ENCODE measurements at places on chromosomes 4 and X.

DNA sequence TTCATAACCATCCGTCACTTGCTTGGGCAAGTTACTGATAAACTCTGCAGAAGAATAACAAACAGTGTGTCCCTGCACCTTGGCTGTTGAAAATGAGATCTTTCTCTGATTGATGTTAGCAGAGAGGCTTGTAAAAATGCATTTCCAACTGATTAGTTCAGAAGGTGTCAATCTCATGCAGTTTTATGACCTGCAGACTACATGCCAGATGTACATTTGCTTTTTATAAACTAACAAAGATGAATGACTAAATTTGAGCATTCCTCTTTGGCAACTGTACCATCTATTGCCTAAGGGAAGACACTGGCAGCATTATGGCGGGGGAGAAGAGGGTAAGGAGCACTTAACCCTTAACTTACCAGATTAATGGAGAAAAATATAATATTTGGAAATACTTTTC lies 192.8 kb downstream of the DCTD start:
- no peak for DNase-seq

DNA sequence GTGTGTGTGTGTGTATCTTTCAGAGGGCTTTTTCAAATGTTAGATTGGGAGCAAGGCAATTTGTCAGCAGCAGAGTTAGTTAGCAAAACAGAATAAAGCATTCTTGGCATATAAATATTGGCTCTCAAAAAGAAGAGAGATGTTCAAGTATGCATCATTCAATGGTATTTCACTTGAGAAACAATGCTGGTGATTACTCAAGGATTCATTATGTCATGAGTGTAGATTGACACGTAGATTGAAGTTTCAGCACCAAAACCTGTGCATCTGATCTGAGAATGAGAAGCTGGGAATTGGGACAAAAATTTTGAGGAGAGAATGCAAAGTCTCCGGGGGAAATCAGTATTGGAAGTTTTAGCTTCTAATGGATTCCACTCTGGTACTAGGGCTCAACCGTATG lies 241.4 kb downstream of the FRMPD4 start:
- no peak for DNase-seq

- DNase-seq, result peak; percentile 29
Measured at GRCh38 chr4:141871086-141871770, 234.8 kb downstream of the IL15 start.

DNA sequence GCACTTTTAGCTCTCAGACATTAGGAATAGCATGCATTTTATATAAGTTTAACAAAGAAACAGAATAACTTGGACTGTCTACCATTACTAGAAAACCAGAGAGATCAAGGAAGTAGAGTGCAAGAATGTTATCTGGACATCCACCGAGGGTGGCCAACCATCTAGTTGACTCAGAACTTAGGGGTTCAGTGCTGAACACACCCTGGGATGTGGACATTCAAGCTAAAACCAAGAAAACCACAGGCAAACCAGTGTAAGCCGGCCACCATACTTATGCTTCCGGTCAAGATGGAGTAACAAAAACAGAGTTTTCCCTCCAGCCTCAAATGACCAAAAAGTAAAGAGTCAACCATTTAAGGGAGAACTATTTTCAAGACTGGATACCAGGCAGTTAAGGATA lies 181.4 kb upstream of the MXRA5 start:
- no peak for DNase-seq

DNA sequence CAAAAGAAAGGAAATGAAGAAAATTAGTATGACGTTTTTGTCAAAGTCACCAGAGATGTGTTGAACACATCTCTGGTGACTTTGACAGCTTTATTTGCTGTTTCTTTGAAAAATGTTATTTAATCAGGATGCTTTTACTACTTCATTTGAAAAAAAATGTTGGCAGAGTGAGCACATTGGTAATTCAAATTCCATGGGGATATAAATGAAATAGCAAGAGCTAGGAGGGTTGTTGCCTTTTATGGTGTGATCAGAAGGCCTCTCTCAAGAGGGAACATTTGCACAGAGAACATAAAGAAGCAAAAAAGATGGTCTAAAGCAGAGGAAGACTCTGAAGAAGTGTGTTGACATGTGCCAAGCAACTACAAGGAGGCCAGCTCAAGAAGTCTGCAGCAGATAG lies 46.6 kb upstream of the CXCL8 start:
- no peak for DNase-seq

GRCh38 chrX:48470110-48470832 lies at the start of gene SLC38A5:
TSS of gene SLC38A5 (minus strand) at chrX:48470260. CDS start at chrX:48467924, 2,336 bp downstream.
- DNase-seq, result no peak

DNA sequence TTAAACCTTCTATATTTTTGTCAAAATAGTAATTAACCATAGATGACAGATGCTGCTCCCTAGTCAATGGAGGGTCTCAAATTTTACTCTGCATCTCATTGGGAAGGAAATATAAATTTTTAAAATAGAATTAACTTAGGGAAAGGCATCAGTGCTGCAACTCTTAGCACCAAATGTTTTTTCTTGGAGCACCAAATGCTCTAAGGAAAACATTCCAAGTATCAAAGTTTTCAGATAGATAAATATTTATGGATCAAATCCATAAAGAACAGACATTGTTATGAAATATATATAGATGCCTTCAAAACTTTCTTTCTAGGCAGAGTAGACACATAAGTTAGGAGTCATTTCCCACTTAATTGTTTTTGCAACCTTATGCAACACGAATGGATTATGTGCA lies 168.7 kb downstream of the ANTXR2 start:
- DNase-seq, result no peak

- no peak for DNase-seq
Measured at GRCh38 chrX:114365065-114365834, 218.6 kb upstream of the HTR2C start.

DNA sequence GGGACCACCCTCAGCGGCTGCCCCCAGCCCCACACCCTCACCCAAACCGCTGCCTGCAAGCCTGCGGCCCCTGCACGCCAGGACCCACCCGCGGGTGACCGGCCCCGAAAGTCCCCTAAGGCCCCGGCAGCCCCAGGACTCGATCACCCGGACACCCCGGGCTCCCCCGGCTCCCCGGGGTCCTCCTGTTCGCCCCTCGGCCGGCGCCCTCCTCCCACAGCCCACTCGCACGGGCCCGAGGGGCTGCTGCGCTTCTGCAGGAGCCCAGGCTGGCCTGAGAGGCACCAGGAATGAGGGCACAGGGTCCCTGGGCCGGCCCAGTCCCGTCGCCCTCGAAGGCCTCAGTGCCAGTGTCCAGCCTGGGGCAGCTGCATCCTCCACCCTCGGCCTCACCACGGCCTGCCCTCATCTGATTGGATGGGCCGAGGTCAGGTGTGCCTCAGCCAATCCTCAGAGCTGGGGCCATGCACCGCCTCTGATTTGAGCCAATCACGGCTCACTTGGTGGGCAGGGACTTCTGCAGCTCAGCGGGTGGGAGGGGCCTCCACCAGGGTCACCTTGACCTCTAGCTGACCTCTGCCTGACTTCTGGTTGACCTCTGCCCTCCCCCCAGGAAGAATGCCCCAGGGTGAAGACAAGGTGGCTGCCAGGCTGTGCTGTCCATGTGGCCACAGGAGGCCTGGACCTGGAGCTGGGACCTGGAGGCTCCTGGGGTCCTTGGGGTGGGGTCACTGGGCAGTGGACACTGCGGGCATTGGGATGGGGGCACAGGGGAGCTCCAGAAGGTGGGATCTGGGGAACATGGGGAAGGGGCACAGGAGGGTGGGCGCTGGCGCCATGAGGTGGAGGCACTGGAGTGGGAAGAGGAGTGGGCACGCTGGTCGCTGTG lies 97.6 kb upstream of the NKX1-1 start:
- peak; percentile 7 for DNase-seq
